ENCODE measurements at places on chromosomes 5 and 9.

GRCh38 chr5:177403102-177403791, 2.8 kb upstream of the PFN3 start:
- DNase-seq = peak; percentile 72

DNA sequence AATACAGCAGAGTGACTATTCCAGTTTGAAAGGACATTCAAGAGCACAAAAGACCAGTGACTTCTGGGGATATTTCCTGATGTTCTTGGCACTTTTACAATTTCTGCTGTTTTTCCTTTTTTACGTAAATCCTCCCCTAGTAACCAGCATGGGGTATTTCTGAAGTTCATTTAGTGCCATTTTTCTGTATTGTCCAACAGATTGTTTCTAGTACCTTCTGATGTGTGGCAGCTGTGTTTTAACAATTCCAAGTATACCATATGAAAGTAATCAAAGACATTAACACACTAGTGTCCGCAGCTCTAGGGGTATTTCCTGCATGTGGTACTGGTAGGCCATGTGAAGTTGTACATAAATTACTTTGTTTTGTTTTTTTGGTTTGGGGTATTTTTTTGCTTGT, 53.0 kb upstream of the SMARCA2 start:
- DNase-seq = no peak

DNA sequence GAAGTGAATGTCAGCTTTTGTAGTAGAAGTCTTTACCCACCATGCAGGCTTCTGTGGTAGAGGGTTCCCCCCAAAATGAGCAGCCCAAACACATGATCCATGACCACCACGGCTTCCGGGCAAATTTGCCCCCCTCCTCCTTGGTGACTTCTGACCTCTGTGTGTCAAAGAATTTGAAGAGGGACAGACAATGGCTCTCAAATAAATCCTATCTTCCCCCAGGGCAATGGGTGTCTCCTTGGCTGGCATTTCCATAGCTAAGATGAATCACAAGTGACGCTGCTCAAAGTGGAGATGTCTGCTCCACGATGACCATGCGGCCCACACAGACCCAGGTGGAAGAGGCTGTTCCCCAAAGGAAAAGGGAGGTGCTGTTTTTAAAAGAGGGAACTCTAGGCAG, 30.2 kb upstream of the BOD1 start:
- DNase-seq = no peak

- no peak for DNase-seq
Measured at GRCh38 chr5:50415912-50416311, 25.2 kb downstream of the EMB start.

GRCh38 chr9:20378851-20379250, 243.4 kb downstream of the MLLT3 start:
- DNase-seq = no peak

GRCh38 chr5:150500328-150500841, 7.5 kb upstream of the NDST1 start:
- DNase-seq = no peak

DNA sequence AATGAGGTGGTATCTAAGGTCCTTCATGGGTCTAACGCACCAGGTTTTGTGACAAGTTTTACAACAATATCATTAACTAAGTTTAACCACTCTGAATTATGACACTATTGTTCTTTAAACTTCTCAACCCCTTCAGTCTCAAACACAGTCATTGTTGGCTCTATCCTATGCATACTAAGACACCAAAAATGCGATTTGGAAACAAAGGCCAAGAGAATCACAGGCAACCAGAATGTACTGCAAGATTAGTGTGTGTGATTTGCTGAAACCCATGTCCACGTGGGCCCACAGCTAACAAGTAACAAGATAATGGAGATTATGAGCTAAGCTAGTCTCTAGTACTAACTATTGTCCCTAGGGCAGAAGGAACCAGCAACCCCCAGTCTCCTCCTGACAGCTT, 142.2 kb upstream of the RANBP3L start:
- DNase-seq = no peak

- DNase-seq = no peak
Measured at GRCh38 chr9:113640418-113640817, 176.9 kb downstream of the RGS3 start.

GRCh38 chr5:79022771-79023170, 37.7 kb upstream of the ARSB start:
- no peak for DNase-seq

GRCh38 chr5:148335259-148335658, at the start of gene SPINK9:
TSS of gene SPINK9 (plus strand) at chr5:148335559. CDS start at chr5:148335614, 55 bp downstream.
- no peak for DNase-seq

Measured in CD8-positive, alpha-beta T cell (primary cell).